Fibroblast of skin of left biceps (primary cell): ENCODE measurements at places on chromosomes 2 and 18.

- DNase-seq: no peak
Measured at GRCh38 chr18:49368876-49369440, 91.5 kb downstream of the DYM start.

DNA sequence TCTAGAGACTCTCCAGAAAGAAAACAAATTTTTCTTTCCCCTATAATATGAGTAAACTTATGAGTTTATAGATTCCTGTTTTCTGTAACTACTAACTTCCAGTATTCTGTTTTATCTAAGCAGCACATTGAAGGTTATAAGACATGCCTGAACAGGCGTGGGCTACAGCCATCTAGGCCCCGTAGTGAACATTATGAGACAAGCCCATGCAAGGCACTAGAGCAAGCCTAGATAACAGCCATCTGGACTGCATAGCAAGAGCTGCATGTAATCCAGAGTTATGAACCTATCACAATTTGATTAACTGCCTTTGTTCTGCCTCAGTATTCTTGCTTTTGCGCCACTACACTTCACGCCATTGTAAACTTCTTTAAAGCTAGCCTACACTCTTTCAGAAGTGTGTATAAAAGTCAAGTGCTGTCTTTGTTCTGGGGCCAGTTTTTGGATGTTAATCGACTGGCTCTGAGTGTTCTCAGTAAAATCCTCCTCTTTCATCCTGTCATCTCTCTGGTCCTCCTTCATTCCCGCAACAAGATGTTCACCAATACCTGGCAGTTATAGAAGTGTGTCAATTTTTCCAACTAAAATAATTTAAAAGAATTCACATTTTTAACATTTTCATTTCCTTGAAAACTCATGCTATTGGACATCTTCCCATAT, 3.0 kb upstream of the SULT1C3 start:
- no peak for DNase-seq

DNA sequence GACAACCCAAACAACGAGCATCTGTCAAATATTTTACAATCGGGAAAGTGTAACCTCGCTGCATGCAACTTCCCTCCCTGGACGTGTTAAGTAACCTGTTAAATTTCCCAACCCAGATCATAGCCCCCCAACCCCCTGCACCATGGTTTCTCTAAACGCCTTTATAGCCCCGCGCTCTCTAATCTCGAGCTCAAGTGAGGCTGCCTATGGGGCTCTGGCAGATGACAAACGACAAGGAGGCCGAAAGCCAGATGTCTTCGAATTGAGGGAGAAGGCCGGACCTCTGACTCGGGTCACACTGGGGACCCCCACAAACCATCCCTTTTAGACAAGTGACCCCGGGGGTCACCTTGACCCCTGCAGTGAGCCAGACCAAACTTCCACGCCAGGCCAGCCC, 526 bp downstream of the COX7A2L start:
- DNase-seq: no peak

DNA sequence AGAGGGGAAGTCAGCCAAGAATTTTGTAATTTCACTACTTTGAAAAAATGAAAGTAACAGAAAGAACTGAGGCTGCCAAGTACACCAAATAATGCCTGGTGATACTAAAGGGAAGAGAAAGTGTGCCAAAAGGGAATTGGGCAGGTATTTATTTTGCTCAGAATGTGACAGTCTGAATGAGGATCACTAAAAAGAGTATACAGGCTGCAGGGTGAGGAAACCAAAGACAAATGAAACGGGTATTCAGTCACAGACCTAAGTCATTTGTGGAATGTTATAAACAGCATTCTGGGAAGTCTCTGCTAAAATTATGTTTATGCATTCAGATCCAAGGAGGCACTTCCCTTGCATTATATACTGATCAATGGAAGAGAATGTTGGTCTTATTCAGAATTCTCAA, 418.6 kb upstream of the SLC39A10 start:
- DNase-seq: no peak

DNA sequence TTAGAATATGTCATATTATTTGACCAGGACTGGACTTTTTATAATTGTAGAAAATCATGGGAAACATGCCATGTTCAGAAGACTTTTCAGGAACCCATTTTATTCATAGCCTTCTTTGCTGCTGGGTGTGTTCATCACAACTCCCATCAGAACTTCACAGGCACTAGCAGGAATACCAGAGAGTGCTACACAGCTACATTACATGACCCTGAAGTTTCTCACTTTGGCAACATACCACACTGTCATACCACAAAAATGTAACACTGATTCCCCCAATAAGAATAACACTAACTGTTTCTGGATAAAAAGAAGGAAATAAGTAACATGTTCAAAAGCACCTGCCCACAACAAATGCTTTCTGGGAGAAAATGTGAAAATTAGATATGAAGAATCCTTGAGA, 405.4 kb downstream of the CDH2 start:
- DNase-seq: no peak

DNA sequence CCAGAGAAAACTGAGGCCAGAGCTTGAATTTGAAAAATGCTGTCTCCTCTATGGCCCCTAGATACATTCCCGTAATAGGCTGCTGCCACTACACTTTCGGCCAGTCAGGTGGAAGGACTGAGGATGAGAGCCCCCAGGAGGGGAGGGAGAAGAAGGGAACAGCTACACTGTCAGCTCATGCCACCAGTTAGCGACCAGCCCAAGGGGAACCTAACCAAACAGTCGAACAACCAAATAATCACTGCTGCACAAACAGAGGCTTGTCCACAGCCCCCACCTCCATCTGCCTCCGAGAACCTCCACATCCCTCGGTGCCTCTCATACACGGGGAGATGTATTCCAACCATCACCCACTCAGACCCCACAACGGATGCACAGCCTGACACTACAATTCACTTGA, 7.3 kb downstream of the ZNF516 start:
- DNase-seq: no peak

DNA sequence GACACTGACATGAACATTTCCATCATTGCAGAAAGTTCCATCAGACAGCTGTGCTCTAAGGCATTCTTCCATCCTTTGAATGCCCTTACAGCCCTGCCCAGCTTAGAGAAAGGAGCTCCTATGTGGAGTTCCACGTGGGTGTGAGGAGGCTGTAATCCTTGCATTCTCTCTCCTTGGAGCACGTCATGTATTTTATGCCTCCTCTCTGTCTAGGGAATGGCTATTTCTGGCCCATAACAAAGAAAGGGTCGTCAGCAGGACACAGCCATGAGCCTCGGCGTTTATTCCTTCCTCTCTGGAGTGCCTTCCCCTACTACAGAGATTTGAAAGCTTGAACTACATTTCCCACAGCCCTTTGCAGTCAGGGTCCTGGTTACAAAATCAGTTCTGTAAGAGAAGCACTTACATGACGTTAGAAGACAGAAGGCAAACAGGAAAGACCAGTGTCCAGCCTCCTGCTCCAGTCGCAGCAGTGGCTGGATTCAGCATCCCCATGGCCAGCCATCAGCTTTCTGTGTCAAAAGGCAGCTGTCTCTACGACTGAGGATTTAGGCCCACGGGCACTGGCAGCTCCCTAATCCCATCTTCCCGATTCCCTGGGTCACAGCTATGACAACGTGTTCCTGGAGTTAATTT, 234.9 kb downstream of the TFCP2L1 start:
- no peak for DNase-seq

DNA sequence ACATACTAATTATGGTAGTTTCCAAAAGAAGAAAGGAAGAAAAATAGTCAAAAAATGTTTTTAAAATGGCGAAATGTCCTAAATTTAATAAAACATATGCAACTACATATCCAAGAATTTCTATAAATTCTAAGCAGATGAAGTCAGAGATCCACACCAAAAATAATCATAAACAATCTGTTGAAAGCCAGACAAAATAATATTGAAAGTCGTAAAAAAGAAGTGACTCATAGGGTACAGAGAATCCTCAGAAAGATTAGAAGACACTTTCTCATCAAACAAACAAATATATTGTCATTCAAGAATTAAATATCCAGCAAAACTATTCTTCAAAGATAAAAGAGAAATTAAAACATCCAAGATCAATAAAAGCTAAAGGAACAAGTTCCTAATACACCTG, 281.4 kb upstream of the ZNF804A start:
- no peak for DNase-seq

GRCh38 chr18:5524660-5525059, 19.1 kb downstream of the EPB41L3 start:
- no peak for DNase-seq

GRCh38 chr18:66640431-66640830, 36.5 kb upstream of the CDH19 start:
- DNase-seq: no peak

DNA sequence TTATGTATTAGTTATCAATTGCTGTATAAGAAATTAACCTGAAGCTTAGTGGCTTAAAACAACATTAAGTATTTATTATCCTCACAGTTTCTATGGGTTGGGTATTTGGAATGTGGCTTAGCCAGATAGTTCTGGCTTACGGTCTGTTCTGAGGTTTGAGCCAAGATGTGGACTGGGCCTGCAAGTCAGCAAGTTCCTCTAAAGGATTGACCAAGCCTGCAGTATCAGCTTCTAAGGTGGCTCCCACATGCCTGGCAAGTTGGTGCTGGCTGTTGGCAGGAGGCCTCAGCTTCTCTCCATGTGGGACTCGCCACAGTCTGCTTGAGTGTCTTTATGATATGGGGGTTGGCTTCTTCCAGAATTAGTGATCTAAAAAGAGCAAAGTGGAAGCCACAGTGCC, 45.0 kb upstream of the TCF4 start:
- no peak for DNase-seq

DNA sequence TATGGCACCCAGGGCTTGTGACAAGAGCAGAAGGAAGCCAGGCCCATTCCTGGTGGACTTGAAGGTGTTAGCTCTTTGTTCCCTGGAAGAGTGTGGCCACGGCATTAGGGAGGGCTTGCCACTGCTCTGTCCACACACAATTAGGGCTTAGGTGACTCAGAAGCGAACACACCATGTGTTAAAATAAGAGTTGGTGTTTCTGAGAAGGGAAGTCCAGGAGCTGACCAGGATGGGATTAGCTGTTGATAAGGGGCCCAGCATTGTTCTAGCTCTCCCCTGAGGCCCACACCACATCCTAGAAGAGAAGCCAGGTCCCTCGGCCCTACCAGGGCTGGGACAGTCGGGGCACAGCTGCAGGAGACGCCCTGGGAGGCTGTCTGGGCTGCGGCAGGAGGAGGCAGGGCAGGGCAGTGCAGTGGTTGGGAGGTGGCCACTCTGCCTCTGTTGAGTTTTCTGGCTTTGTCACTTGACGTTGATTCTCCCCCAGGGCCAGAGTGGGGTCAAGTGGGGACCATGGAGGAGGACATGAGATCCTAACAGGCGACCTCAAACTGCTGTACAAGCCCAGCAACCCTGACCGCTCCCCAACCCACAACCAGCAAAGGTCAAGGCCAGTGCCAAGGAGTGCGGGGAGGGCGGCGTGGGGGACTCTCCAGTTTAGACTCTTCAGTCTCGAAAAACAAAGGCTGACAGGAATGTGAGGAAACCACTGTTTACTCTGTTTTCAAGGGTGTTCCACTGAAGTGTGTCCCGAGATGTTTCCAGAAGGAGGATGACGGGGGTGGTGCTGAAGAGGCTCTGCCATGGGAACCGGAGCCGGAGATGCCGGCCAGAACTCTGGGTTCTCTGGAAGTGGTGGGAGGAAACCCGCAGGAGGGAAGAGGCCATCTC, 16.8 kb downstream of the GNLY start:
- no peak for DNase-seq

DNA sequence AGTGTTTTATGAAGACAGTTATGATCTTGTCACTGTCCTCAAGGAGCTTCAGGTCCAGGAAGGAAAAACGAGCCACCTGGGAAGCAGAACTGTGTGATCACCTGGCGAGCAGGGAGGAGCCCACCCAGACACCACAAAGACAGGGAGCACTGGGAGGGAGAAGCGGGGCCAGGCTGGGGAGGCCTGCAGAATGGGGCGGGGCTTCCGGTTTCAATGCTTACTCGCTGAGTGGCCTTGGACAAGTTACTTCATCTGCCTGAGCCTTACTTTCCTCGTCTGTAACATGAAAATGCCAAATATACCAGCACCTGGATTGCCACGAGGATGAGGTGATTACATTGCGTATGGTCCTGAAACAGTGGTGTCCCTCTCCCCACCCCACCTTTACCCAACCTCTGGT, 227.5 kb downstream of the ANKRD30B start:
- DNase-seq: no peak
